ENCODE measurements at places on chromosomes 12 and 14.

- no peak for DNase-seq
These were observed 12.6 kb downstream of the RASSF9 start for GRCh38 chr12:85823436-85824180.

GRCh38 chr12:92650228-92650822 lies 52.5 kb upstream of the PLEKHG7 start:
- no peak for DNase-seq

GRCh38 chr14:84375235-84375634 lies 1154.7 kb upstream of the FLRT2 start:
- no peak for DNase-seq

DNA sequence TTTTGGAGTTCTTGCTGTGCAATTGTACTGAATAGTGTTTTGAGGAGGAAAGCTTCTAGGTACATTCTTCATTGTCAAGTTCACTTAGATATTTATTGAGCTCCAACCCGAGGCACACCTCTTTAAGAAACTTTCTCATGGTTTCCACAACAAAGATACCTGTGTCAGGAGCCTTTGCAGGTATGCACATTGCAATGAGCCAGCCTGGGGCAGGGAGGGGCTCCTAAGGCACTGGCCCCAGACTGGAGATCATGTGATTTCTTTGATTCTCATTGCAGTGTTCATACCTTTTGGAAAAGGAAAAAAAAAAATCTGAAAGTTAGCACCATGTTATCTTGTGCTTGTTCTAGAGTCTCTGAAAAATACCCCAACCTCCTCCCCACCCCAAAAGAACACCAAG lies 80.3 kb downstream of the PRMT8 start:
- no peak for DNase-seq

DNA sequence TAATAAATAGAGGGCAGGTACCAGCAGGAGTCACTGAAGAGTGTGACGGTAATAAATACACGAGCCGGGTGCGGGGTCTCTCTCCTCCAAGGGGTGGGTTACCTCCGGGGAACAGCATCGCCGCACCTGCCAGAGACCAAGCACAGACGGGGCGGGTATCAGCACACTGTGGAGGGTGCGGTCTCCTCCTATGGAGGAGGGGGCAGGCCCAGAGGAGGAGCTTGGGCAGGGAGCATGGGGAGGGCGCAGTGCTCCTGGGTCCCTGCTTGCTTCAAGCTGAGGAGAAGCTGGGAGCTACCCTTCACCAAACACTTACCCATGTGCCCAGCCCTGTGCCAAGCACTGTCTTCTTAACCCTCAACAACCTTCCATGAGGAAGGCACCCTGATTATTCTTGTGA lies 12.8 kb downstream of the PGF start:
- DNase-seq, result no peak

GRCh38 chr12:62516927-62517326 lies 50.3 kb downstream of the MON2 start:
- DNase-seq, result no peak

DNA sequence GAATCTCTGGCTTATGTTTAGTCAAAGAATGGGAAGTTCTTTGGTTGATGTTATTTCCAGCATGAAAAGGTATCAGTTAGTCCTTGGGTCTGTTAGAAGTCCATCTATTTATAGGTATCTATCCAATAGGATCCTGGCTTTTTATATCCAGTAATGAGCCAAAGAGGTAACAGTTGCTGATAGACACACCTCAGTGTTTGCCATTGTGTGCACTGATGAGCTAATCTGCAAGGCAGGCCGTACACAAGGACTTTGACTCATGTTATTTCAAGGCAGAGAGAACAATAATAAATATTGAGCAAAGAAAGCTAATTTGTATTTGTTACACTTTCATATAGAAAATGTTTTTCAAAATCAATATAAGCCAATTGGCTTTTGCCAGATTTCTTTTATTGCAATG lies 56.4 kb downstream of the GLT1D1 start:
- DNase-seq, result no peak

GRCh38 chr14:42848652-42849051 lies 1242.0 kb downstream of the LRFN5 start:
- no peak for DNase-seq

- no peak for DNase-seq
These were observed 25.9 kb downstream of the SUDS3 start for GRCh38 chr12:118402251-118402650.

DNA sequence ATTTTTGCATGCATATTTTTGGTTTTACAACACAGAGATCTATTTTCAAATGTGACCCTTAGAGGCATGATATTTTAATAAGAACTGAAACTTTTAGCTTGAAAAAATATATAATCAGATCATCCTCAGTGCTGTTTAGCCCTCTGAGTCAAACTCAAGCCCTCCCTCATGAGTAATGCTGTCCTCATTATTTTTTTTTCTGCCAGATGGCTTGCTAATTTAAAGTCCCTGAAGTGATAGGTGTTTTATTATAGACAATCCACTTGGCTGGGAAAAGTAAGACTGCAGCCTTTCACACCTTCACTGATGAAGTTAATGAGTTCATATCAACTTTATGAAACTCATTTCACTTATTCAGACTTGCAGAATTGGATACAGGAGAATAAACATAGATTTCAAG lies 227.7 kb downstream of the SLC16A7 start:
- DNase-seq, result no peak

DNA sequence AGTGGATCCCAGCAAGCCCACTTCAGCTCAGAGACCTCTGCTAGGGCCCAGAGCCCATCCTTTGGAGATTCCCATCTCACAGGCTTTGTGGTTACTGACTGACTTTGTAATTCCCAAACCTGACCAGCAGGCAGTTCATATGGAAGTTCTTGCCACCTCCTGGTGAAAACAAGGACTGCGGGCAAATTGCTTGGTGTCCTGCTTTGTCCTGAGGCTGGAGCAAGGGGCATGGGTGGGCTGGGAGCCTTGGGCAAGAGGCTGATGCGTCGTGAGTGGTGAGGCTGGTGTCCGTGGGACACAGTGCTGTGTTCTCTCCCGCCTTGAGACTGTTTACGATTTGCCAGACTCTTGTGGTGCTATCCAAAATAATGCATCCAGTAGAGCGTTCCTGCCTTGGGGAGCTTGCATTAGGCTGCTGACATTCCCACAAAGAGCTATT lies 91.0 kb downstream of the LRRC74A start:
- no peak for DNase-seq

Measured in activated naive CD8-positive, alpha-beta T cell treated with anti-CD3 and anti-CD28 coated beads, Interleukin-2, amount 50 U/mL, for 16 hours (primary cell).